ENCODE measurements at places on chromosomes 5 and 9. TPM values are rescaled to one million over a fixed set of nuclear protein-coding genes. Genes with fewer than 3 reads are reported as not detected.

GRXCR2 gene
- not detected for total RNA-seq

DMRT3 gene
- total RNA-seq, result not detected

SPINK6 gene
- total RNA-seq, result not detected

RLN2 gene
- not detected for total RNA-seq

N4BP3 gene
- 5.2 TPM for total RNA-seq

OMD gene
- total RNA-seq, result 6.5 TPM

OR1Q1 gene
- total RNA-seq, result not detected

AQP7 gene
- 2.4 TPM for total RNA-seq

- H3K4me3 ChIP-seq, result no peak overlapping the region
- peak; percentile 93 for DNase-seq
- peaks cover 25% of the 10 kb centered on the region for H3K36me3 ChIP-seq
- H3K27ac ChIP-seq, result no peak overlapping the region
- peaks cover 7% of the 10 kb centered on the region for H3K4me1 ChIP-seq
Observed at GRCh38 chr5:141866096-141866495, 12.1 kb downstream of the PCDH1 start.

GRCh38 chr5:13994621-13995253 is 50.2 kb upstream of the DNAH5 start:
- no peak overlapping the region for H3K27ac ChIP-seq
- H3K4me3 ChIP-seq, result no peak overlapping the region
- H3K4me1 ChIP-seq, result no peaks in the 10 kb centered on the region
- no peaks in the 10 kb centered on the region for H3K36me3 ChIP-seq

- no peak for DNase-seq
- no peak overlapping the region for H3K27ac ChIP-seq
- no peaks in the 10 kb centered on the region for H3K4me1 ChIP-seq
- no peaks in the 10 kb centered on the region for H3K27me3 ChIP-seq
- H3K4me3 ChIP-seq, result no peak overlapping the region
- no peaks in the 10 kb centered on the region for H3K36me3 ChIP-seq
Observed at GRCh38 chr5:158027806-158028775, 169.1 kb upstream of the CLINT1 start.

GRCh38 chr9:93582115-93582514 is 5.7 kb downstream of the PHF2 start:
- no peak overlapping the region for H3K4me3 ChIP-seq
- peaks cover 66% of the 10 kb centered on the region for H3K4me1 ChIP-seq
- H3K36me3 ChIP-seq, result no peaks in the 10 kb centered on the region
- DNase-seq, result peak; percentile 76

GRCh38 chr5:78758169-78758839 is 109.7 kb upstream of the LHFPL2 start:
- H3K27me3 ChIP-seq, result no peaks in the 10 kb centered on the region
- no peak overlapping the region for H3K4me3 ChIP-seq
- H3K36me3 ChIP-seq, result no peaks in the 10 kb centered on the region
- no peak for DNase-seq
- no peaks in the 10 kb centered on the region for H3K4me1 ChIP-seq

- no peaks in the 10 kb centered on the region for H3K36me3 ChIP-seq
- H3K27ac ChIP-seq, result no peak overlapping the region
- H3K27me3 ChIP-seq, result no peaks in the 10 kb centered on the region
- DNase-seq, result no peak
- no peak overlapping the region for H3K4me3 ChIP-seq
Observed at GRCh38 chr5:29382780-29383179, 1810.7 kb upstream of the CDH6 start.

DNA sequence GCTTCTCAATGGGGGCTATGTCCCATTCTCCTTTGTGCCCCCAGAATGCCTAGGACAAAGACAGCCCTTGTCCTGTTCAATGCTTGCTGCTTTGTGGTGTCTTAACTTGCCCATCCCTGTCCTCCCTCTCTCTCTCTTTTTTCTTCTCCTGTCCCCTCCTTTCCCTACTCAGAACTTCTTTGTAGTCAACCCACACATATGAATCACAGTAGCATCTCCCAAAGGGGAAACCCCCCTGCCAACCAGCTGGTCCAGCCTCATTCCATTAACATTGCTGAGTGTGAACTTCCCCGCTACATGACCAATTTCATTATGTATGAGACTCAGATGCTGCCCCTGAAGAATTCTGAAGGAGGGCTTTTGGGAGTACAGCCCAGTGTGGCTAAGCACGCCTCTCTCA is 408.3 kb downstream of the ENC1 start:
- H3K27ac ChIP-seq, result no peak overlapping the region
- no peaks in the 10 kb centered on the region for H3K36me3 ChIP-seq
- DNase-seq, result no peak
- H3K27me3 ChIP-seq, result no peaks in the 10 kb centered on the region
- no peak overlapping the region for H3K4me3 ChIP-seq

GRCh38 chr5:90161414-90161813 is 248.1 kb downstream of the CETN3 start:
- H3K27ac ChIP-seq, result no peak overlapping the region
- no peaks in the 10 kb centered on the region for H3K27me3 ChIP-seq
- no peaks in the 10 kb centered on the region for H3K36me3 ChIP-seq
- H3K4me3 ChIP-seq, result no peak overlapping the region

DNA sequence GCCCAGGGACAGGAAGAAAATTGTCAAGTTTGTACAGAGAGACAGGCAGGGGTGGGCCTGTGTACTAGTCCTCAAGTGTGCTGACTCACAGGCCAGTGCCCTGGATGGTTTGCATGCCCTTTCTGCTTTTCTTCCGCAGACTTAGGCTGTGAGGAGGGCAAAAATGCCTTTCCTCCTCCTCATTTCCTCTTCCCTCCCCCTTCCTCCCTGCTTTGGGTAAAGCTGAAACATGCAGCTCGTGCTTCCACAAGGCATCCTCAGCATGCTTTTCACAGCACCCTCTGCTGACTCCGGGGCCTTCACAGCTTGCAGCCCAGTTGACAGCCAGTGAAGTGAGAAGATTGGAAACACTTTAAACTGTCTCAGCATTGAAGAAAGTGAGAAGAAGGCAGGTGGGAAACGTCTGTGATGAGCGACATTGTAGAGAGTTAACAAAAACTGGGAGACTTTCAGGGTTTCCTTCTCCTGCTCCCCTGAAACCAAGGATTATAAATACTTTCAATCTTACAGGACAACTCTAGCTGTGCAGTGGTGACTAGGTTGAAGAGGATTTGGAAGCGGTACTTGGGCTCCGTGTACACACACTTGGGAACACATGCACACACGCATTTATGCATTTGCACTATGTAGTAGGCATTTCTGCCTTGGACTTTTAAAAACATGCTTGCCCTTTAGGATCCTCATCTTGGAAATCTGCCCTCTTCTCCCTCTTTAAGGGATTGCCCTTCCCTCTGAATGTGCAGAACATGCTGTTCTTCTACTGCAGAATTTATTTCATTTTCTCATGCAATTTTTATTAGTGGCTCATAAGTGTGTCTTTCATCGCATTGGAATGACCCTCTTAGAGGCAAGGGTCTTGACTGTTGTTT is 138.8 kb downstream of the GRIA1 start:
- peak; percentile 64 for DNase-seq
- no peaks in the 10 kb centered on the region for H3K36me3 ChIP-seq
- peaks cover 14% of the 10 kb centered on the region for H3K4me1 ChIP-seq
- H3K27me3 ChIP-seq, result no peaks in the 10 kb centered on the region

DNA sequence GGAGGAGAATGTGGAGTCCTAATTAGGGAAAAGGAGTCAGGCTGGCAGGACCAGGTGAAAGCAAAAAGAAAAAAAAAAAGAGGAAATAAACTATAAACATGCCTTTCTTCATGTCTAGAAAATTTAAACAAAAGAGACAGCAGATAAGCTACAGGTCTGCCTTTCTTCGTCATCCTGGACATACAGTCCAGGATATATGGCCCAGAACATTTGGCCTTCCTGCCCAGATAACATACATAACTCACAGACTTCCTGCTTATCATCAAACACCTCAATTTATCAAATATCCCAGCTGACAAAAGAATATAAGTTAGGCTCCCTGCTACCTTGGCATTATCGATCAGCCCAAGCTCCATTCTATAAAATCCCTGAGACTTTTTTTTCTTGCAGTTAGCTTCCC is 11.2 kb downstream of the BTNL8 start:
- no peaks in the 10 kb centered on the region for H3K27me3 ChIP-seq
- no peak overlapping the region for H3K4me3 ChIP-seq
- no peaks in the 10 kb centered on the region for H3K36me3 ChIP-seq
- peak overlapping the region; percentile 70 for H3K27ac ChIP-seq
- H3K4me1 ChIP-seq, result peaks cover 4% of the 10 kb centered on the region

- H3K36me3 ChIP-seq, result no peaks in the 10 kb centered on the region
- no peaks in the 10 kb centered on the region for H3K4me1 ChIP-seq
- no peak for DNase-seq
- no peak overlapping the region for H3K4me3 ChIP-seq
- H3K27ac ChIP-seq, result no peak overlapping the region
Observed at GRCh38 chr5:57862471-57862911, 379.9 kb upstream of the ACTBL2 start.

- no peaks in the 10 kb centered on the region for H3K36me3 ChIP-seq
- H3K27ac ChIP-seq, result no peak overlapping the region
- H3K4me3 ChIP-seq, result no peak overlapping the region
- no peaks in the 10 kb centered on the region for H3K27me3 ChIP-seq
- H3K4me1 ChIP-seq, result no peaks in the 10 kb centered on the region
- DNase-seq, result no peak
Observed at GRCh38 chr5:134458234-134459009, 46.7 kb upstream of the CDKN2AIPNL start.

DNA sequence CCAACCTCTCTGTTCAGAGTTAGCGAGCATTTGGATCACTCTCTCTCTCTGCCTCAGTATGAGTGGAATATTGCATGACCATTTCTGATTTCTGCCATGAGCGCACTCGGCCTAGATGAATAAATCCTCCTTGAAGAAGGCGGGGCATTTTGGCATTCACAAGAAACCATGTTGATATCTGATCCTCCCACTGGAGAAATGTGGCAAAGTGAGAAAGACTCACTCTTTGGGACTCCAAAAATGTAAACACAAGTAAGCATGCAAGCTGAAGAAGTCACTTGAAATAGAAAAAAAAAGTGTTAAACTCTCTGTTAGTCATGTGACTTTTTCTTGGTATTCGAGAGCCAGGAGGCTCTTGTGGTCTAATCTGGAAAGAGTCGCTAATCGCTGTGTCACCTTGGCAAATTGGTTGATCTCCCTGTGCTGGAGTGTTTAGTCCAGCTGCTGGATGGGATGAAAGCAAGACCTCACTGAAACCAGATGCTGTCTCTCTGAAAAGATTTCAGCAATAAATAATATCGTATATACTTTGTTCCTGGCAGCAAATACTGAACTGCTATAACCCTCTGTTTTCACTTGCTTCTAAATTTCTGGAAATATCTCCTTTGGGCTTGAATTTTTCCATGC is 95.5 kb downstream of the GHR start:
- H3K4me3 ChIP-seq, result no peak overlapping the region
- H3K27ac ChIP-seq, result no peak overlapping the region
- no peak for DNase-seq
- H3K27me3 ChIP-seq, result no peaks in the 10 kb centered on the region
- no peaks in the 10 kb centered on the region for H3K36me3 ChIP-seq
- H3K4me1 ChIP-seq, result no peaks in the 10 kb centered on the region

GRCh38 chr9:121696930-121697329 is 45.5 kb downstream of the DAB2IP start:
- no peak for DNase-seq
- H3K27me3 ChIP-seq, result no peaks in the 10 kb centered on the region
- no peak overlapping the region for H3K4me3 ChIP-seq
- no peaks in the 10 kb centered on the region for H3K36me3 ChIP-seq
- H3K4me1 ChIP-seq, result peaks cover 34% of the 10 kb centered on the region

GRCh38 chr5:33235304-33235703 is 205.5 kb upstream of the TARS1 start:
- H3K27ac ChIP-seq, result no peak overlapping the region
- H3K4me3 ChIP-seq, result no peak overlapping the region
- H3K4me1 ChIP-seq, result no peaks in the 10 kb centered on the region
- H3K27me3 ChIP-seq, result no peaks in the 10 kb centered on the region

- no peak overlapping the region for H3K4me3 ChIP-seq
- no peaks in the 10 kb centered on the region for H3K27me3 ChIP-seq
- H3K27ac ChIP-seq, result no peak overlapping the region
Observed at GRCh38 chr9:31112491-31112890, 1272.0 kb upstream of the ACO1 start.

- no peak for DNase-seq
- H3K4me1 ChIP-seq, result peaks cover 26% of the 10 kb centered on the region
- H3K4me3 ChIP-seq, result no peak overlapping the region
- H3K27ac ChIP-seq, result no peak overlapping the region
Observed at GRCh38 chr5:1098986-1099597, 12.8 kb downstream of the SLC12A7 start.

DNA sequence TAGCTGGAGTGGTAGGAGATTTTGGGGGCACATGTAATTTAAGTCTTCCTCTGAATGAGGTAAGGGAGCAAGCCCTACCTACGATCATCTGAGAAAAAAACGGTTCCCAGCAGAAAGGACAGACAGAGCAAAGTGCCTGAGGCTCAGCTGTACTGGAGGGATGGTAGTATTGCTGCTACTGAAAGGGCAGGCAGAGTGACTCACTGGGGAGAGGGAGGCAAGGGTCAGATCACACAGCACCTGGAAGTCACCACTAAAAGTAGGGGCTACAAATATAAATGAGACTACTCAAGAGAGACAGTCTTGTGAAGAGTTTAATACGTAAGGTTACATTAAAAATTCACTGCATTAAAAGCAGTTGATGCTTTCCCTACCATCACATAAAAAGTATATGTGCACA is 75.9 kb downstream of the NFIB start:
- H3K27ac ChIP-seq, result peak overlapping the region; percentile 39
- no peak for DNase-seq
- no peaks in the 10 kb centered on the region for H3K36me3 ChIP-seq
- H3K4me1 ChIP-seq, result peaks cover 18% of the 10 kb centered on the region
- no peak overlapping the region for H3K4me3 ChIP-seq

- no peaks in the 10 kb centered on the region for H3K36me3 ChIP-seq
- no peak overlapping the region for H3K27ac ChIP-seq
- peaks cover 36% of the 10 kb centered on the region for H3K4me1 ChIP-seq
- no peaks in the 10 kb centered on the region for H3K27me3 ChIP-seq
Observed at GRCh38 chr9:120895951-120896350, 19.0 kb upstream of the PHF19 start.

DNA sequence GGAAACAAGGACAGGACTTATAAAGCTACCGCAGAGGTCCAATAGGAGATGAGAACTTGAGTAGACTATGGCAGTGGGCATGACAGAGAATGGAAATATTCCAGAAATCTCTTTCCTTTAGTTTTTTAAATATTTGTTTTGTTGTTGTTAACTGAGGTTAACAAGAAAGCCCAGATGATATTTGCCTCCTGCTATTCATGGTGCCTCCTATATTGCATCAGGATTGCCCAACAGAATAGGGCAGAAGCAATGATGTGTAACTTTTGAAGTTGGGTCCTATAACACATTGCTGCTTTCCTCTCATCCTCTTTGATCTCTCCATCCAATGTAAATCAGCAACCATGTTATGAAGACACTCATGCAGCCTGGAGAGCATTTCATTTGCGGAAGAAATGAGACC is 42.8 kb downstream of the PDE4D start:
- no peak overlapping the region for H3K4me3 ChIP-seq
- DNase-seq, result no peak
- H3K27ac ChIP-seq, result no peak overlapping the region
- H3K36me3 ChIP-seq, result no peaks in the 10 kb centered on the region

GRCh38 chr5:133754575-133755169 is 142.3 kb upstream of the FSTL4 start:
- H3K4me3 ChIP-seq, result no peak overlapping the region
- no peak overlapping the region for H3K27ac ChIP-seq
- H3K27me3 ChIP-seq, result peaks cover 8% of the 10 kb centered on the region
- no peak for DNase-seq

- H3K4me3 ChIP-seq, result no peak overlapping the region
- H3K36me3 ChIP-seq, result no peaks in the 10 kb centered on the region
- no peaks in the 10 kb centered on the region for H3K27me3 ChIP-seq
- no peak for DNase-seq
- no peaks in the 10 kb centered on the region for H3K4me1 ChIP-seq
Observed at GRCh38 chr5:83701886-83702285, 18.8 kb downstream of the HAPLN1 start.
